ENCODE measurements at places on chromosomes 11 and 22.

DNA sequence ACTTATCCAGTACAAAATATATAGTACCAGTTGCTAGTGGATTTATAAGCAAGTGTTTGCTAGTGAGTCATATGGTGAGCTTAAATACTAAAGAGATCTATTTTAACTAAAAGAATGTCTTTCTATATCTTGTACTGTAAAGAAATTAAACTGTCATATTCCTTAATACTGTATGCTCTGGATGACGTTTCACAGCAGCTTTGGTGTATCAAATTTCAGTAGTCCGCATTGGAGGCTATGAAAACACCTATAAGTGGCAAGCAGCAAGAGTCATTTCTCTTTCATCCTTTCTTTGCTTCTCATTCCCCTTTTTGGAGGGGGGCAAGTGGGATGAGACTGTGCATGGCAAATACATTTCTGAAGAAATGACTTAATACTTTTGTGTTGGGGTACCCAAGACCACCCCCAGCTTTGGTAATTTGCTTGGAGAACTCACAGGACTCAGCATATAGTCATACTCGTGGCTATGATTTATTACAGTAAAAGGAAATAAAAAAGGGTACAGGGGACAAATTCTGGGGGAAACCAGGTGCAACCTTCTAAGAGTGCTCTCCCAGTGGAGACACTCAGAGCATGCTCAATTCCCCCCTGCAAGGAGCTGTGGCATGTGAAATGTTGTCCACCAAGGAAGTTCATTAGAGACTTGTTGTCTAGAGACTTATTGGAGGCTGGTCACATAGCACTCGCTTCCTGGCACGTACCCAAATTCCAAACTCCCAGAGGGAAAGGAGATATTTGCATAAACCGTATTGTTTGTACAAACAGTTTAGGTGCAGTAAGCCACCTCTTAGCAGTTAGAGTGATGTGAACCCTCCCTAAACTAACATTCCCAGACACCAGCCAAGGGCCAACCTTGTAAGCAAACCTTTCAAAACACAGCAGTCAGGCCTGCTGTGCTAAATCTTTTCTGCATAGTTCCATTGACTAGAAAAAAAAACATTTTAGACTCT is 210.8 kb downstream of the PGR start:
- no peaks in the 10 kb centered on the region for H3K36me3 ChIP-seq
- DNase-seq, result no peak
- H3K27ac ChIP-seq, result no peak overlapping the region

DNA sequence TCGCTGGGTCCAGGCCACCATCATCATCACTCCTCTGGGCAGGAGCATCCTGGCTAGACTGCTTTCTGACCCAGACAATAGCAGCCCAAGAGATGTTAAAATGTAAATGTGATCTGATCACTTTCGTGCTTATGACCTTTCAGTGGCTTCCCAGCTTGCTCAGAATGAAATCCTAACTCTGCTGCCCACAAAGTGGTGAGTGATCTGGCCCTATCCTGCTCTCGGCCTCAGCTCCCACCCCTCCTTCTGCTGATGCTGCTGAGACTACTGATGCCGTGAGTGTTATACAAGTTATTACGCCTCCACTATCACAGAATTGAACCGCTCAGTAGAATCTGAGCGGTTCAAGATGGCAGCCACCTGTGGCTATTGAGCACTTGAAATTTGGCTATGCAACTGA is 26.2 kb downstream of the ELF5 start:
- no peaks in the 10 kb centered on the region for H3K4me1 ChIP-seq
- H3K27me3 ChIP-seq, result no peaks in the 10 kb centered on the region
- H3K36me3 ChIP-seq, result no peaks in the 10 kb centered on the region
- no peak overlapping the region for H3K27ac ChIP-seq
- no peak for DNase-seq

DNA sequence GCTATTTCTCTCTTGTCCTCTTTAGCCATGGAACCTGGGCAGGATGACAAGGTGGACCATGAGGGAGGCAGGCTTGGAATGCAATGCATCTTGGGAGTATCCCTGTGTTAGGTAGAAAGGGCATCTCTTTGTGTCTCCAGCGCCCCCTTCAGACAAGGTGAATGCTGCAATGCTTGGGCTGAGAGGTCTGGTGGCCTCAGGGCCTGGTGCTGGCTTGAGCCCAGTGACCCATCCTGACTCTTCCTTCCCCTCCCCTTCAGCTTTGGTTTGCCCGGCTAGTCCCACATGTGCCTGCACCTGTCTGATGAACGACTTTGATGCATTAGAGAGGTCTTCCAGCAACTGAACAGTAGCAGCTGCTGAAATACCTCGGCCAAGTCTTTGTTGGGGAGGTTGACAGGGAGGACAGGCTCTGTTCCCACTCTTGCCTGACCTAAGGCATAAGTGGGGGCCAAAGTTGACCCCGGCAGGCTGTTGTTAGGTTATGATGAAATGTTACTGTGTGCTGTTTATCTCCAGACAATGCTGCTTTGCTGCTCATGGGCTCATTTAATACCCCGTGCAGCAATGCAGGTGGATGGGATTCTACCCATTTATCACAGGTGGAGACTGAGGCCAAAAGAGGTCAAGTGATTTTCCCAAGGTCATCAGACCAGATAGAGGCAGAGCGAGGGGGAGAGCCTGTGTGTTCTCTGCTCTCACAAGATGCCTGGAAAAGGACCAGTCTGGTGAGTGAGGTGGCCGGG is 22.5 kb downstream of the MYO18B start:
- H3K36me3 ChIP-seq, result no peaks in the 10 kb centered on the region
- H3K27me3 ChIP-seq, result no peaks in the 10 kb centered on the region
- H3K4me3 ChIP-seq, result no peak overlapping the region
- no peak for DNase-seq
- peaks cover 8% of the 10 kb centered on the region for H3K4me1 ChIP-seq
- no peak overlapping the region for H3K27ac ChIP-seq

DNA sequence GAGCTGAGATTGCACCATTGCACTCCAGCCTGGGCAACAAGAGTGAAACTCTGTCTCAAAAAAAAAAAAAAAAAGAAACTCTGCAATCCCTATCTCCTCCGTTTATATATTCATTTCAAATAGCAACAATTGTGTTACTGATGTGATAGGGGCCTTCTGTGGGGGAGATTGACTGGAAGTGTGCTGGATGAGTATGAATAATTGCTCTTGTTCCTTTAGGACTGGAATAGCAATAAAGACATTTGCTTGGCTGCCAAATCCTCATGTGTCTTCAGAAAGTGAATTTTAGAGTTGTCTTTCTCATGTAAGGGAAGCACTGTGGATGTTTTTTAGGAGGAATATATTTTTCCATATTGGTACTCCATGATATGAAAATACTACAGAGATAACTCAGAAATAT is 21.1 kb upstream of the ME3 start:
- no peak for DNase-seq
- no peak overlapping the region for H3K27ac ChIP-seq
- no peaks in the 10 kb centered on the region for H3K36me3 ChIP-seq
- no peak overlapping the region for H3K4me3 ChIP-seq
- H3K27me3 ChIP-seq, result no peaks in the 10 kb centered on the region
- H3K4me1 ChIP-seq, result peaks cover 9% of the 10 kb centered on the region

GRCh38 chr11:10072841-10073240 is 221.2 kb downstream of the SBF2 start:
- no peak overlapping the region for H3K4me3 ChIP-seq
- H3K27me3 ChIP-seq, result no peaks in the 10 kb centered on the region
- H3K27ac ChIP-seq, result no peak overlapping the region
- H3K36me3 ChIP-seq, result no peaks in the 10 kb centered on the region
- DNase-seq, result no peak

- H3K27me3 ChIP-seq, result no peaks in the 10 kb centered on the region
- H3K36me3 ChIP-seq, result no peaks in the 10 kb centered on the region
- DNase-seq, result no peak
- H3K27ac ChIP-seq, result peak overlapping the region; percentile 61
Observed at GRCh38 chr22:21951931-21952465, 650 bp downstream of the PPM1F start.

DNA sequence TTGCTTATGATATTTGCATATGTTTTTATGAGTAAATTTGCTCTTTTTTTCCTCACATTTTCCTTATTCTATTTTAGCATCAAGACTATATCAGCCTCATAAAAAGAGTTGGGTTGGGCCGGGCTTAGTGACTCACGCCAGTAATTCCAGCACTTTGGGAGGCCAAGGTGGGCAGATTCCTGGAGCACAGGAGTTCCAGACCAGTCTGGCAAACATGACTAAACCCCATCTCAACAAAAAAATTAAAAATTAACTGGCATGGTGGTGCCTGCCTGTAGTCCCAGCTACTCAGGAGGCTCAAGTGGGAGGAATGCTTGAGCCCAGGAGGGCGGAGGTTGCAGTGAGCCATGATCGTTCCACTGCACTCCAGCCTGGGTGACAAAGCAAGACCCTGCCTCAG is 148.8 kb upstream of the ANO5 start:
- no peaks in the 10 kb centered on the region for H3K27me3 ChIP-seq
- H3K27ac ChIP-seq, result no peak overlapping the region
- H3K36me3 ChIP-seq, result no peaks in the 10 kb centered on the region
- DNase-seq, result no peak
- H3K4me1 ChIP-seq, result no peaks in the 10 kb centered on the region

- DNase-seq, result no peak
- no peak overlapping the region for H3K27ac ChIP-seq
- no peaks in the 10 kb centered on the region for H3K36me3 ChIP-seq
- H3K4me3 ChIP-seq, result no peak overlapping the region
Observed at GRCh38 chr11:78957476-78958245, 383.0 kb upstream of the NARS2 start.

DNA sequence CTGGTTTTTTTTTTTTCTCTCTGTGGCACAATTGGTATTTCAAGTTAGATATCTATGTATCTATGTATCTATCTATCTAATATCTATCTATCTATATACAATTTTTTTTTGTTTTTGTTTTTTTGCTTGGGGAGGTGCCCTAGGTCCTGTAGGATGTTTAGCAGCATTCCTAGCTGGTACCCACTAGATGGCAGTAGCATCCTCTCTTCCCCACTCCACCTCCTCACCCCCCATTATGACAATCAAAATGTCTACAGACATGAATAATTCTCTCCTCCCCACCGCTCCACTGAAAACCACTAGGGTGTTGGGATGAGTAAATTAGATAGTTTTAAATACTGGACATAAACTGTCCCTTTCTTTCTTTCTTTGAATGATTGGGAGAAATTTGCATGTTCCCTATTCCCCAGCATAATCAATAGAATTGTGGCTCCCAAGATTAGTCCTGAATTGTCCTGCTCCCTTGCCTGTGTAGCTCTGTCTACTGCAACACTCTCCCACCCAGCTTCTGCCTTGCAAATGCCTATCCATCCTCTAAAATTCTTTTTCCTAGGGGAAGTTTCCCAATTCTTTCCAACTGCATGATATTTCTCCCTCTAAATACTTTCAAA is 1152.4 kb downstream of the LRRC4C start:
- no peaks in the 10 kb centered on the region for H3K27me3 ChIP-seq
- H3K4me1 ChIP-seq, result no peaks in the 10 kb centered on the region
- no peak for DNase-seq
- no peak overlapping the region for H3K27ac ChIP-seq
- no peak overlapping the region for H3K4me3 ChIP-seq

DNA sequence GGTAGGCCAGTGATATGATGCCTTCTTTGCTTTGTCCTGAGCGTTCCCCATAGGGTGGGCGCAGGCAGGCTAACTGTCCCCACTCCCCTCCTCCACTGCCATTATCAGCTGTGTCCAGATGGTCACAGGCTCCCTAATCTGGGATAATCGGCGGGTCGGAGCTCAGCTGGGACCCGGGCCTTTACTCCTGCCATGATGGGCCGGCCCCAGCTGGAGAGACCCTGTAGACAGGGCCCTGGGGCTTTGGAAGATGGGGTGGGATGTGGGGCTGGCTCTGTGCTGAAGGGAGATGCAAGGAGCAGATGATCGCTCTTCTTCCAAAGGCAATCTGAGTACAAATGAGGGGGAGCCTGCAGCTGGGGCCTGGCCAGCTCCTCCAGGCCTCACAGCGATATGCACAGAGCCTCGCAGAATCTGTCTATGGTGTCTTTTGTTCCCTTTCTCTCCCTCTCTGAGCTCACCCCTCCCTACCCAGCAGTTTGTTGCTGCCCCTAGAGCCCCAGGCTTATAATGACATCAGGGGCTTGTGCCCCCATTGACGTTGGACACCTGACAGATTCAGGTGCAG is 11.9 kb downstream of the KLHL35 start:
- H3K27ac ChIP-seq, result no peak overlapping the region
- no peaks in the 10 kb centered on the region for H3K4me1 ChIP-seq
- H3K4me3 ChIP-seq, result no peak overlapping the region
- peaks cover 9% of the 10 kb centered on the region for H3K36me3 ChIP-seq
- DNase-seq, result no peak

- H3K27me3 ChIP-seq, result no peaks in the 10 kb centered on the region
- DNase-seq, result no peak
- no peak overlapping the region for H3K4me3 ChIP-seq
- no peaks in the 10 kb centered on the region for H3K4me1 ChIP-seq
- no peak overlapping the region for H3K27ac ChIP-seq
Observed at GRCh38 chr11:66688561-66689534, 11.2 kb upstream of the RBM4B start.

DNA sequence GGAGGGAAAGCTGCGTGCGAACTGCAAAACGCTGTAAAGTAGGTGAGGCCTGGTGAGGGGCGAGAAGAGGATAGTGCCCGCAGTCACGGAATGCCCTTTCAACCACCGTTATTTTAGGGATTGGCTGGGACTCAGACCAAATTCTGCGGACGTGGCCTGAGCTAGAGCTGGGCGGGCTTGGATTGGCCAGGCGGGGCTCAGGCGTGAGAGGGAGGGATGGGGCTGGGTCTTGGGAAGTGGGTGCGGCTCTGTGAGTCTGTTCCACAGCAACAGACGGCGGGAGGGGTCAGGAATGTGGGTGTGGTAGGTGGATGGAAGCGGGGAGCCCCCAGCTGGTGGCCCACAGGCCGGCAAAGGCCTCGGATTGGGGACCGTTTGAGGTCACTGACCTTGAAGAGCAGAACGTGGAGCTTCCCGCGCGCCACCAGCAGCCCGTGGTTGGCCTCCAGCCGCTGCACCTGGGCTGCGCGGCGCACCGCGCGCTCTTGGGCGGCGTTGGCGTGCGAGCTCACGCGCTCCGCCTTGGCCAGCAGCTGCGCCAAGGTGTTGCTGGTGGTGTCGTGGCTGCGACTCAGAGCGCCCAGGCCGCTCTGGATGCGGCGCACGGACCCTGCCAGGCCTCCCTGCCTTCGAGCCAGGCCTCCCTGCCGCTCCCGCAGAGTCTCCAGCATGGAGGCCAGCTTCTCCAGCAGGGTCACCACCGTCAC is 444 bp downstream of the CAVIN3 start:
- H3K4me1 ChIP-seq, result peaks cover 52% of the 10 kb centered on the region
- H3K27ac ChIP-seq, result peak overlapping the region; percentile 94
- H3K4me3 ChIP-seq, result peak overlapping the region; percentile 49
- no peaks in the 10 kb centered on the region for H3K27me3 ChIP-seq

DNA sequence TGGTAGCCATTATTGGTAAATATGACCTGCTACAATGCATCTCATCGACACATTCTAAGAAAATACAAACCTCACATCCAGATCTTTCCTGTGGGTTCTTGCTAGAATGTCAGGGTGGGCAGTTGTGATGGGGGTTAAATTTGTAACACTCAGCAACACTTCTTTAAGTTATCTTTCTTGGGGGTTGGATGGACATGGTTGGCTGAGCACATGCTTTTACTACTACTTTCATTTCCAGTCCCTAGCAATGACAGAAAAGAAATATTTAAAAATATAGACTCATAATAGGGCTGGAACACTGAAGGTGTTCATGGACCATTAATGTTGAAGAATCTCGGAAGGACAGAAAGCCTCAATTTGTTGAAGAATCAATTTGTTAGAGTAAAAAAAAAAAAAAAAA is 57.6 kb downstream of the APOL3 start:
- no peak overlapping the region for H3K27ac ChIP-seq
- H3K36me3 ChIP-seq, result no peaks in the 10 kb centered on the region
- no peak overlapping the region for H3K4me3 ChIP-seq
- no peak for DNase-seq
- H3K4me1 ChIP-seq, result peaks cover 4% of the 10 kb centered on the region
